ENCODE measurements at places on chromosomes 5 and 9.

GRCh38 chr5:137487600-137487999 is 11.5 kb downstream of the SPOCK1 start:
- DNase-seq, result no peak

DNA sequence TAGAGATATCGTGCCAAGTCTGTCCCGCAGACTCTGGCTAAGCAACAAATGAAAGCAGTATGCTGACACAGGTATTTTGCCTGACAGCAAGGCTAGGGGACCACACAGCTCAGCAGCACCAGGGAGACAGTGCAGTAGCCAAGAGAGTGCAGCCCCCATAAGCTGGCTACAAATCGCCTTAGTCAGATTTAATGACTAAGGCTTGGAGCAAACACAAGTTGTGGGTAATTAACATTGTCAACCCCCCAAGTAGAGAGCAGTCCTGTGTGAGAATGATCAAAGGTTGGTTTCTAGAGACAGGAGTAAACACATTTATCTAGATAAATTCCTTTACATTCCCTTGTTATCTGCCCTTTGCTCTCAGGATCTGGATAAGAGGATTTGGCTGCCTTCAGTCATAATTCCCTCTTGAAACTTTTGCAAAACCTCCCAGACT is 1434.5 kb upstream of the CDH6 start:
- no peak for DNase-seq

DNA sequence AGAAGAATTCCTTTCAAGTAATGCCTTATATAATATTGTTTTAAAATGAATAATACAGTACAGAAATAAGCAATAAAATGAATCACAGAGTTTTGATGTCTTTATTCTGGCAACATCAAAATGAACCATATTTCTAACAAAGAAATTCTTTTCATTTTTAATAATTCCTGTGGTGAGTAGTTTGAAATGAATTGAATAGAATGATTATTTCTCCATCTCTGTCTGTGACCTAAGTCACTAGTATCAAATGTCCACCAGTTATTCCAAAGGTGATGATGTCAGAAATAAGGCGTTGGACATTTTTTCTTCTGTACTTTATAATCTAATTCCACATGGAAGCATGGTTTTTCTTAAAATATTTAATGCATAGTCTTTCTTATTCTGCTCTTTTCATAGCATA is 106.2 kb downstream of the ADAMTSL1 start:
- DNase-seq, result no peak

GRCh38 chr5:31854181-31855133 is 215.5 kb downstream of the PDZD2 start:
- no peak for DNase-seq

- no peak for DNase-seq
Measured at GRCh38 chr5:69030358-69031062, 63.3 kb upstream of the SLC30A5 start.

GRCh38 chr5:154858972-154859871 is 795 bp downstream of the CNOT8 start:
- no peak for DNase-seq

DNA sequence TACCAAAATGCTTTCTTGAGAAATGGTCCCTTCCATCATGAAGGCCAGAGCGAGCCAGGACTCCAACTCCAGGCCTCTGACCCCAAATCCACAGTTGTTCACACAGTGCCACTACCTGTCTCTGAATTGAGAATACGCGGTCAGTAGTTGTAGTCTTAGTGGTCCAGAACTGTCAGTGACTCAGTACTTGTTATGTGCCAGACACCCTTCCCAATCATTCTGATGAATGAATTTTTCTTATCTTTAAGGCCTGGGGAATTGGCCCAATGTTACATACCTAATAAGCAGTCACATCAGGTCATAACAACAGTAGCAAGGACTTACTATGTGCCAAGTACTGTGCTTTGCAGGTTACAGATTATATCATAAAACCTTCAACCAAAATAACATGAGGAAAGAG is 72.7 kb upstream of the RARS1 start:
- no peak for DNase-seq

DNA sequence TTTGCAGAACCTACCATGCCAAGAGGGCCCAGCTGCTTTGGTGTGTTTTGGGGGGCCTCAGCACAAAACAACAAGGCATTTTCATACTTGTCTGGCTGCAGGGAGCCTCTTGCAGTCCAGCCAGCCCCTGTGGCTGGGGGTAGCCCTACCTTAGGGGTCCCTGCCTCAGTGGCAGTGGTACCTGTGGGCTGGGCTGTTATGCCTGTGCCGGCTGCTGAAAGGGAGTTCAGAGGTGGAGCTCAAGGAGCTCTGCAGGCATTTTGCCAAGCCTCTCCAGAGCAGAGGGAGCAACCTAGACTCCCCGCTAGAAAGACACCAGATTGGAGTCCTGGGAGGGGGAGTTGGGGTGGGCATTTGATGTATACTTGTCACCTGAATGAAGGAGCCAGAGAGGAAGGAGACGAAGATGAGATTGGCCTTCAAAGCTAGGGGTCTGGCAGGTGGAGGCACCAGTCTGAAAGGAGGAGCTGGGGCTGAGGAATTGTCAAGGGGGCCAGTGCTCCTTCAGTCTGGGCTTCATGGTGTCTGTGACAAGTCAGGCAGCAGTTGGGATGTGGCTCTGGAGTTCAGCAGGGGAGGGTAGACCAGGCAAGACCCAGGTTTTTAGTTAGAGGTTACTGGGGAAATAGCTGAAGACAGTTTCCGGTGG is 1.5 kb downstream of the SHROOM1 start:
- DNase-seq, result no peak

GRCh38 chr5:61687371-61687770 is 355.3 kb downstream of the ZSWIM6 start:
- no peak for DNase-seq

DNA sequence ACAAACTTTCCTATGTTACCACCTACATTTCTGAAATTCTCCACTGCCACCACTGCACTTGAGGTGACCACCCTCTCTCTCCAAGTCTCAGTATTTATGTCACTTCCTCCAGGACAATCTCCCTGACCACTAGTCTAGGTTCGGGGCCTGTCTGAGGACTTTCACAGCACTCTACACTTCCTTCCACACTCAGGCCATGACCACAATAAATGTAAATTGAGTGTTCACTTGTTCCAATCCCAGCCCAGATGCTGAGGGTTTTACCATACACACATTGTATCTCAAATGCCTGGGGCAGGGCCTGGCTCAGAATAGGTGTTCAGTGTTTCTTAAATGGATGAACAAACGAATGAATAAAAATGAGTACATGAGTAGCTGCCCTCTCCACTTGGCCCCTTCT is 26.9 kb upstream of the CCNG1 start:
- DNase-seq, result no peak

- DNase-seq, result no peak
Measured at GRCh38 chr5:3119435-3119834, 368.0 kb upstream of the IRX2 start.

GRCh38 chr5:72202331-72202825 is 95.1 kb downstream of the MAP1B start:
- no peak for DNase-seq

DNA sequence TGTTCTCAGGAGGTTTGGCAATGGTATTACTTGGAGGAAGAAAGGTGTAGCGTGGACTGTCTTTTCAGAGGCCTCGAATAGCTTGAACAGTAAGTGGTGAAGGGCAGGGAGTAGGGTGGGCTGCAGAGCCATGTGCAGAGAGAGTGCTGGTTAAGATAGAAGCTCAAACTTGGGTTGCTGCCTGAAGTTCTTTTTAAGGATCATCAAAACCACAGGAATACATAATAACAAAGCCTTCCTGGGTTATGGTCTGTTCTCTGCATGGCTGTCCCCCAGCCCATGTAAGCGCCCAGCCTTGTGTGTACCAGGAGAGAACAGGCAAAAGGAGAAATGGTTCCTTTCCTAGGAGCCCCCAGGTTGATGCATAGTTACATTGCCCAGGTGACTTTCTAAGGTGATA is 43.9 kb downstream of the RCL1 start:
- DNase-seq, result no peak

DNA sequence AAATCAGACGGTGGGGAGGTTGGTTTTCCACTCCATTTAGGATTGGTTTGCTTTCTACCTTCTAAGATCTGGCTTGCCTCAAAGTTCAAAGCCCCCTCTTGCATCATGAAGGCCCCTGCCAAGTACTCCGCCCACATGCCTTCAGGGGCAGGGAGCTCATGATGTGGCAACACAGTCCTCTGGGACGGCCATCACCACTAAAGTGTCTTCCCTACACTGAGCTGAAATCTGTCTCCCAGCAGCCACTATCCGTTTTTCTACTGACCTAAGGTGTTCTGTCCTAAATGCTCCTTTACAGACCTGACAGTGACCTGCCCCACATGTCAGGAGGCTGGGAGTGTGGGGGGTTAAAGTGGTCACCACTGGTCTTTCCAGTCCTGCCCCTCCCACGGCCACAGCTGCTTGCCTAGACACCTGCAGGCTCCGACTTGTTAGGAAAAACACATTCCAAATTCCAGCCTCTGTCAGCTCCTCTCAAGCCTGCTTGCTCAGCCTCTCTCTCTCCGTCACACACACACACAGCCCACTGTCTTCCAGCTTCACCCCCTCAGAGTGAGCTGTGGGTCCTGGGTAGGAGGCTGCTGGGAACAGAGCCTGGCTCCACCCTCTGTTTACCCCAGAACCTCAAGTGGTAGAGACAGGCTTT is 44.9 kb downstream of the SHB start:
- no peak for DNase-seq

Data from stimulated activated naive CD8-positive, alpha-beta T cell treated with anti-CD3 and anti-CD28 coated beads, Interleukin-15, amount 100 ng/mL, for 72 hours (primary cell).